ENCODE measurements at places on chromosomes 2 and 18. TPM values are rescaled to one million over a fixed set of nuclear protein-coding genes. Genes with fewer than 3 reads are reported as not detected.

GRCh38 chr18:23969664-23970063 is 44.9 kb upstream of the TTC39C start:
- no peaks in the 10 kb centered on the region for H3K36me3 ChIP-seq
- no peaks in the 10 kb centered on the region for H3K27me3 ChIP-seq
- peak overlapping the region; percentile 57 for H3K27ac ChIP-seq

DNA sequence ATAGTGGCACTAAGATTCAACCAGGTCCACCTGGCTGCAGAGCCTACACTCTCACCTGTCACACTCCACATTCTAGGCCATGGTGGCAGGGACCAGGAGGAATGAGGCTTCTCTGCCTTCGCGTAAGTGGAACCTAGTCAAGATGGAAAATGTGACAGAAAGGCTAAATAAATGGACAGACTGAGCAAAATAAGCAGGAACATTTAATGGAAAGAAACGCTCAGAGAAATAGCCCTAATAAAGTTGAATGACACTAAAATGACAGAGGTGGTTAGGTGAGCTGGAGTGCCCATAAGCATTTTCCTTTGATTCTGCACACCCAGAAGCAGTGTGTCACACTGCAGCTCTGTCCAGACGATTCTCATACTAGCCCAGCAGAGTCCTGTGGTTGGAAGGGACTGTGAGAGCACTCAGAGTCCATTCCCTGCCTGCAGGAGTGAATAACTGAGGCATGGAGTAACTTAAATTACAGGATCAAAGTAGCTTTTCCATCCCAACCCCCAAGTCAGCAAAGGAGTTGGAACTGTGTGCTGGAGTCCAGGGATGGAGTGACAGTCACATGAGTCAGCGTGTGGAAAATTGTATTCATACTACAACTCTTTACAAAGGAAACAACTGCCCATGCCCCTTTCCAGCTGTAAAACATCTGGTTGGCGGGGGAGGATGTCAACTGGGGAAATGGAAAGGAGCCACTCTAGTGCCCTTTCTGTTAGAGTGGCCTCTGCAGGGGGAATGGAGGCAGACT is 105.4 kb upstream of the LGALSL start:
- H3K27me3 ChIP-seq, result no peaks in the 10 kb centered on the region
- H3K27ac ChIP-seq, result no peak overlapping the region
- no peak for DNase-seq
- H3K4me1 ChIP-seq, result no peaks in the 10 kb centered on the region

Gene ACOXL
- not detected for total RNA-seq

GRCh38 chr2:11832531-11832930 is 86.1 kb downstream of the LPIN1 start:
- no peaks in the 10 kb centered on the region for H3K27me3 ChIP-seq
- H3K27ac ChIP-seq, result no peak overlapping the region
- no peaks in the 10 kb centered on the region for H3K36me3 ChIP-seq
- H3K4me1 ChIP-seq, result peaks cover 28% of the 10 kb centered on the region
- no peak for DNase-seq

Gene SP140L
- 98.6 TPM for total RNA-seq

DNA sequence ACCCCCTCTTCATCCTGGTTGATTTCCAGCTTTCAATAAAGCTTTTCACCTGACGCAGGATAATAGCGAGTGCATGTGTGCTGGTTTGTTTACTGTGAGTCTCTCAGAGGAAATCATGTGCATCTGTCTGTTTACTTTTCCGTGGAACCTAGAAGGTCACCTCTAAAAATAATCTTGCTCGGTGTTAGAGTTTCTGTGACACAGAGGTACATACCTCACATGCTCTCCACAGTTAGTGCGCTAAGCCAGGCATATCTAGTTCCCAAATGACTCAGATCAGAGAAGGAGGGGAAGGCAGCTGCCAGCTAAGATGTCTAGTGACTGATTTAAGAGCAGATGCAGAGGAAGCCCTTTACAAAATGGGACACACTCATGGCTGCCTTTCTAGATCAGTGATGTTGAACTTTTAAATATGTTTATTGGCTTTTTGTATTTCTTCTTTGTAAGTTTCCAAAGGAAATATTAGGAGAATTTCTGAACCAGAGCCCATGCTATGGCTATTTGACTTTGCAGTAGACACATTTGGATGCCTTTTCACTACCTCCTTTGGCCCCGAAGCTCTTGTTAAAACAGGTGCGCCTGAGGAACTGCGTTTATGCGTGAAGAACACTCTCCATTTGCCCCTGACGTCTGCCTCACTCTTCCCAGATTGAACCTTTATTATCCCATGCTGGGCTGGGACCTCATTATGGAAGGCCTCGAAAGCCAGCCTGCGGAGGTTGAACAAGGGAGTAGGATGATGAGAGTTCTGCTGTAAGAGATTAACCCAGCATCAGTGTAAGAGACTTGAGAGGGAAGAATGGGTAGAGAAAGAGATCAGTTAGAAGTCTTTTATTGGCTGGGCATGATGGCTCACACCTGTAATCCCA is 145.6 kb downstream of the FAM161A start:
- H3K27ac ChIP-seq, result no peak overlapping the region
- H3K4me3 ChIP-seq, result no peak overlapping the region
- no peaks in the 10 kb centered on the region for H3K36me3 ChIP-seq
- H3K4me1 ChIP-seq, result no peaks in the 10 kb centered on the region
- no peak for DNase-seq
- no peaks in the 10 kb centered on the region for H3K27me3 ChIP-seq

DNA sequence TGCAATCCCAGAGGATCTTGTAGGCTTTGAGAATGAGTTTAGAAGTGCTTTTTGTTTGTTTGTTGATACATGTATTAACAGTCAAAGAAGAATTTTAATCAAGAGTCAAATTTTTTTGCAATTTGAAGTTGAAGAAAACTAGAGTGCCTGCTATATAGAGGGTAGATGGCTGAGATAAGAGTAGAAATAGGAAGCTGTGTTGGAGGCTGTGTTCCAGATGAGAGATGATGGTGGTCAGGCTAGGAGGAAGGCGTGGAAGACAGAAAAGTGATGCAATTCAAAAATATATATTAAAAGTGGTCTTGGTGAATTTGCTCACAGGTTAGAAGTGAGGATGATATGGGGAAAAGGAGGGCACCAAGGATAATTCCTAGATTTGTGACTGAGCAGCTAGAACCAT is 978.3 kb downstream of the BCL11A start:
- H3K36me3 ChIP-seq, result no peaks in the 10 kb centered on the region
- DNase-seq, result no peak
- H3K27me3 ChIP-seq, result no peaks in the 10 kb centered on the region

DNA sequence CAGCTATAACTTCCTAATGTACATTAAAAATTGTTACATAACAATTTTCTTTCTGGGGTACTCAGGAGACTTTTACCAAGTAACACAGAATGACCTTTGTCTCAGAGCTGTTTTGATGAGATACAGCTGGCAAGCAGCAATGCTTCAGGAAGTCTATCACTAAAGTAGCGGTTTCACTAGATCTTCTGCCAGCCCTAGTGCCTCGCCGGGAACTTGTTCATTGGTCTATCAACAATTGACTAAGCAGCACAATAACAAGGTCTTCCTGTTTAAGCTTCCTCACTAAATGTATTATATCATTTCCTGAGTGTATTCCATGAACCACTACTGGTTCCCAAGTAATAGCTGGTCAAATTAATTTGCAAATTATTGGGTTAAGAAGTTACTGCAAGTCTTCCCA is 69.2 kb downstream of the TRIP12 start:
- peaks cover 62% of the 10 kb centered on the region for H3K4me1 ChIP-seq
- no peak overlapping the region for H3K4me3 ChIP-seq
- peak; percentile 45 for DNase-seq
- peak overlapping the region; percentile 23 for H3K27ac ChIP-seq

GRCh38 chr2:235330775-235331451 is 162.9 kb upstream of the AGAP1 start:
- DNase-seq, result no peak
- no peak overlapping the region for H3K4me3 ChIP-seq
- no peak overlapping the region for H3K27ac ChIP-seq
- H3K27me3 ChIP-seq, result no peaks in the 10 kb centered on the region
- H3K36me3 ChIP-seq, result no peaks in the 10 kb centered on the region
- no peaks in the 10 kb centered on the region for H3K4me1 ChIP-seq

- no peaks in the 10 kb centered on the region for H3K36me3 ChIP-seq
- no peak overlapping the region for H3K4me3 ChIP-seq
- H3K27me3 ChIP-seq, result no peaks in the 10 kb centered on the region
- no peak for DNase-seq
- no peak overlapping the region for H3K27ac ChIP-seq
- H3K4me1 ChIP-seq, result no peaks in the 10 kb centered on the region
These were observed 89.6 kb downstream of the NR4A2 start for GRCh38 chr2:156242874-156243273.

Gene CERKL
- total RNA-seq, result 0.09 TPM

DNA sequence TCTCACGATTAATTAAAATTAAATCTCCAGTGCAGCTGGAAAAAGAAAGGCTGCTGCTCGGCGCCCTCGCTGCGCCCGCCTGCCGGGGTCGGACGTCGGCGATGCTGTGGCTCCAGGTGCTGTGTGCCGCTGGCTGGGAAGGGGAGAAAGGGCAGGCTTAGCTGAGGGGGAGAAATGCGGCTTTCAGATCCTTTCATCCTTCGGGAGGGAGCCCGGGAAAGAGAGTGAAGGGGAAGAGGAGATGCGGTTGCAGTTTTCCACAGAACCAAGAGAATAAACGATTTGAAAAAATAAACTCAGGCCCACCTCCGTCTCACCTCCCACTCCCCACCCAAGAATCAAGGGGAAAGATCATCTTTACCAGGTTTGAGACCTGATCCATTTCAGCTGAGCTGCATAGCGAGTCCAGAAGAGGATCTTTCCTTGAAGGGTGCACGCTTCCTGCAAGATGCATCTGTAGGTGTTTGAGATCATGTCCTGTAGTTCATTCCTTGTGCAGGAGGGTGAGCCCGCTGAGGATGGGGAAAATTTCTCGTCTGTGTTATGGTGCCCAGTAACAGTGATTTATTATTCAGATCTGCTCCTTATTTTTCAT is 495 bp downstream of the TMEM169 start:
- peak overlapping the region; percentile 87 for H3K4me3 ChIP-seq
- no peaks in the 10 kb centered on the region for H3K27me3 ChIP-seq
- H3K4me1 ChIP-seq, result peaks cover 70% of the 10 kb centered on the region
- no peak for DNase-seq
- H3K27ac ChIP-seq, result peak overlapping the region; percentile 65

DNA sequence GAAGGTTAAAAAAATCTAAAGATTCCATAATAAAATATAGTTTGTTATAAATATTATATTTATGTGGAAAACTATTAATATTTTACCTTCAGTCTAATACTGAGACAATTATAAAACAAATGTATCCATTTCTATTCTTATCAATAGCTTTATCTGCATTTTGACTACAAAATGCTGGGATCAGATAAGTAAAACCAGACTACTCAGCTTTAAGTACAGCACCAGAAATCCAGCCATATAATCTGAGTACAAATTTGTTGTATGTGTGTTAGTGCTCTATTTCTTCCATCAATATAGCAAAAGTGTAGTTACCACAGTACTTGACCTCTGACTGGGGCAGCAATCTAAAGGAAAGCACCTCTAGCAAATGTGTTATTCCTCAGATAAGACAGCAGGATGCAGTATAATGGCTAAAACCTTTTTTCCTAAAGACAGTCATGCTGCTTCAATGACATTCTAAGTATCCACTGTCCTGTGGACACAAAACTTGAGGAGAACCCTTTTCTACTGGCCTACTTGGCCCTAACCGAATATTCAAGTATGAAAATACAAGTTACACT is 68.1 kb downstream of the OLA1 start:
- H3K27me3 ChIP-seq, result no peaks in the 10 kb centered on the region
- H3K27ac ChIP-seq, result no peak overlapping the region
- no peaks in the 10 kb centered on the region for H3K4me1 ChIP-seq
- H3K36me3 ChIP-seq, result no peaks in the 10 kb centered on the region
- no peak overlapping the region for H3K4me3 ChIP-seq

Gene RFTN2
- total RNA-seq, result not detected

Gene MORN2
- 2.0 TPM for total RNA-seq

- no peaks in the 10 kb centered on the region for H3K27me3 ChIP-seq
- no peak overlapping the region for H3K27ac ChIP-seq
- H3K36me3 ChIP-seq, result no peaks in the 10 kb centered on the region
These were observed 188.9 kb downstream of the LTBP1 start for GRCh38 chr2:33135645-33136044.

- no peak overlapping the region for H3K4me3 ChIP-seq
- DNase-seq, result no peak
- H3K27me3 ChIP-seq, result no peaks in the 10 kb centered on the region
- no peaks in the 10 kb centered on the region for H3K36me3 ChIP-seq
These were observed 185.9 kb upstream of the FOSL2 start for GRCh38 chr2:28206762-28207161.

- H3K27me3 ChIP-seq, result no peaks in the 10 kb centered on the region
- no peak overlapping the region for H3K4me3 ChIP-seq
- no peak overlapping the region for H3K27ac ChIP-seq
- DNase-seq, result no peak
- no peaks in the 10 kb centered on the region for H3K36me3 ChIP-seq
- peaks cover 10% of the 10 kb centered on the region for H3K4me1 ChIP-seq
These were observed 123.3 kb upstream of the SLC1A4 start for GRCh38 chr2:64865831-64866345.

DNA sequence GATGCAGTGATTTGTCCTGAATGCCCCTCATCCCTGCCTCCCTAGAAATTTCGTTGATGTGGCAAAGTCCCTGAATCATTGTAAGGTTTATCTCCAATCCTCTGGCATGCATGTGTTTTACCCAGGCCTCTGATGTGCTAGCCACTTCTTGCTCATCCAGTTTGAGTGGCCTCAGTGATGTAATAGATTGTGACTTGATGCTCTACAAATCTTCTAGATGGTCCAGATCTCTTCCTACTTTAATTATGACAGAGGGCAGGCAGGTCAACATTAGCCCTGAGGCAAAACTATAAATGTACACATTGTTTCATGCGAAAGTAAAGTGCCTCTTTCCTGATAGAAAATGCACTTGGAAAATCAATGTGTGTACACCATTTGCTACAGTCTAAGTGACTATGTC is 54.5 kb downstream of the LONRF2 start:
- no peak overlapping the region for H3K27ac ChIP-seq
- H3K27me3 ChIP-seq, result no peaks in the 10 kb centered on the region
- H3K36me3 ChIP-seq, result no peaks in the 10 kb centered on the region
- DNase-seq, result no peak
- H3K4me3 ChIP-seq, result no peak overlapping the region

Gene CD8A
- total RNA-seq, result 1.9 TPM

DNA sequence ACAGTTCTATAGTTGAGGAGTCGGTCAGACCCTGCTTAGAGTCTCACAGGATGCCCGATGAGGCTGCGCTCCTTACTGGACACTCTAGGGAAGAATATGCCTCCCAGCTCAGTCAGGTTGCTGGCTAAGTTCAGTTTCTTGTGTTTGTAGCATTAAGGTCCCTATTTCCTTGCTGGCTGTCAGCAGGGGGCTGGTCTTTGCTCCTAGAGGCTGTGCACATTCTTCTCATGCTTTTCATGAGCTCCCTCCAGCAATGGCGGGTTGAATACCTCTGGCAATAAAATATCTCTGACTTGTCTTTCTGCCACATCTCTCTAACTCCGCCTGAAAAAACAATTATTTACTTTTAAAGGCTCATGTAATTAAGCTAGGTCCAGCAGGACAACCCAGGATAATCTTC is 79.4 kb upstream of the DNAJC10 start:
- H3K36me3 ChIP-seq, result no peaks in the 10 kb centered on the region
- no peak overlapping the region for H3K4me3 ChIP-seq
- H3K4me1 ChIP-seq, result no peaks in the 10 kb centered on the region
- H3K27ac ChIP-seq, result no peak overlapping the region
- no peaks in the 10 kb centered on the region for H3K27me3 ChIP-seq
